Activated CD4-positive, alpha-beta T cell treated with anti-CD3 and anti-CD28 coated beads, Interleukin-2, amount 10 ng/mL, durations not matched to agents 24 days and 14 days (primary cell): ENCODE measurements at places on chromosomes 7 and 10. TPM values are rescaled to one million over a fixed set of nuclear protein-coding genes. Genes with fewer than 3 reads are reported as not detected.

- H3K27me3 ChIP-seq, result peaks cover 3% of the 10 kb centered on the region
- H3K4me3 ChIP-seq, result peak overlapping the region; percentile 47
- DNase-seq, result peak; percentile 71
- H3K36me3 ChIP-seq, result peaks cover 5% of the 10 kb centered on the region
- peaks cover 34% of the 10 kb centered on the region for H3K4me1 ChIP-seq
Observed at GRCh38 chr10:133257489-133258065, 19.1 kb downstream of the ADAM8 start.

Gene FGL2
- 1.7 and 1.8 TPM in 2 replicates for total RNA-seq

- H3K4me1 ChIP-seq, result no peaks in the 10 kb centered on the region
- no peaks in the 10 kb centered on the region for H3K36me3 ChIP-seq
- H3K27ac ChIP-seq, result no peak overlapping the region
- H3K27me3 ChIP-seq, result no peaks in the 10 kb centered on the region
Observed at GRCh38 chr7:111883241-111883640, 320.9 kb upstream of the IMMP2L start.

DNA sequence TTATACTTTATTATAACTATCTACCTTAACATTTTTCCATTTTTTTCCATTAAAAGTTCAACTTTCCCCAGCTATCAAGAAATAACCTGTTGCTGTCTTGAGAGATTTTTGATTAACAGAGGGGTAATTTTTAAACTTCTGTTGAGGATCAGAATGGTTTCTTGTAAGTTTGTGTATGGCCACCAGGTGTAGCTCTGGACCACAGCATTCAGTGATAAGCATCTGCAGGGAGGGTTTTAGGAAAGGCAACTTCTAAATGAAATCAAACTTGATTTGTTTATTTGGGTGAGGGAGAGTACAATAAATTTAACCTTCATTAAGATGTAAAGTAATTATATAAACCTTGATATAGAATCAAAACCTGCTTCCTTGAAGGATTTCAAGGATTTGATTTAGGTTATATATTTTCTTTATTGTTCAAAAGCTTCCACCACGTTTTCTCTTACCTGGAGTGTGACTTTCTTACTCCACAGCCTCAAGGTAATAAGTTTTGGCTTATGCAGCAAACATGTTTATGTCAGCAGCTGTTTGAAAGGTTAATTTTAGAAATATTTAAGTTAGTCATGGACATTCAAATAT is 153.3 kb downstream of the STK31 start:
- H3K27me3 ChIP-seq, result peaks cover 16% of the 10 kb centered on the region
- H3K4me3 ChIP-seq, result no peak overlapping the region
- no peaks in the 10 kb centered on the region for H3K4me1 ChIP-seq
- no peak overlapping the region for H3K27ac ChIP-seq
- no peaks in the 10 kb centered on the region for H3K36me3 ChIP-seq
- peak; percentile 60 for DNase-seq

- H3K27me3 ChIP-seq, result no peaks in the 10 kb centered on the region
- DNase-seq, result no peak
- H3K36me3 ChIP-seq, result no peaks in the 10 kb centered on the region
- H3K4me1 ChIP-seq, result no peaks in the 10 kb centered on the region
- H3K4me3 ChIP-seq, result no peak overlapping the region
- no peak overlapping the region for H3K27ac ChIP-seq
Observed at GRCh38 chr7:5445981-5446594, 22.5 kb upstream of the TNRC18 start.

GRCh38 chr7:114273218-114273617 is 141.4 kb upstream of the FOXP2 start:
- no peaks in the 10 kb centered on the region for H3K27me3 ChIP-seq
- no peak overlapping the region for H3K4me3 ChIP-seq
- no peak overlapping the region for H3K27ac ChIP-seq
- H3K4me1 ChIP-seq, result no peaks in the 10 kb centered on the region
- no peak for DNase-seq

Gene CPED1
- total RNA-seq, result not detected in 2 replicates

GRCh38 chr10:21264271-21264670 is 261.2 kb downstream of the SKIDA1 start:
- no peaks in the 10 kb centered on the region for H3K4me1 ChIP-seq
- no peaks in the 10 kb centered on the region for H3K27me3 ChIP-seq
- no peak overlapping the region for H3K27ac ChIP-seq
- H3K36me3 ChIP-seq, result no peaks in the 10 kb centered on the region
- H3K4me3 ChIP-seq, result no peak overlapping the region

Gene C10orf105
- 0.26 and 0.33 TPM in 2 replicates for total RNA-seq

DNA sequence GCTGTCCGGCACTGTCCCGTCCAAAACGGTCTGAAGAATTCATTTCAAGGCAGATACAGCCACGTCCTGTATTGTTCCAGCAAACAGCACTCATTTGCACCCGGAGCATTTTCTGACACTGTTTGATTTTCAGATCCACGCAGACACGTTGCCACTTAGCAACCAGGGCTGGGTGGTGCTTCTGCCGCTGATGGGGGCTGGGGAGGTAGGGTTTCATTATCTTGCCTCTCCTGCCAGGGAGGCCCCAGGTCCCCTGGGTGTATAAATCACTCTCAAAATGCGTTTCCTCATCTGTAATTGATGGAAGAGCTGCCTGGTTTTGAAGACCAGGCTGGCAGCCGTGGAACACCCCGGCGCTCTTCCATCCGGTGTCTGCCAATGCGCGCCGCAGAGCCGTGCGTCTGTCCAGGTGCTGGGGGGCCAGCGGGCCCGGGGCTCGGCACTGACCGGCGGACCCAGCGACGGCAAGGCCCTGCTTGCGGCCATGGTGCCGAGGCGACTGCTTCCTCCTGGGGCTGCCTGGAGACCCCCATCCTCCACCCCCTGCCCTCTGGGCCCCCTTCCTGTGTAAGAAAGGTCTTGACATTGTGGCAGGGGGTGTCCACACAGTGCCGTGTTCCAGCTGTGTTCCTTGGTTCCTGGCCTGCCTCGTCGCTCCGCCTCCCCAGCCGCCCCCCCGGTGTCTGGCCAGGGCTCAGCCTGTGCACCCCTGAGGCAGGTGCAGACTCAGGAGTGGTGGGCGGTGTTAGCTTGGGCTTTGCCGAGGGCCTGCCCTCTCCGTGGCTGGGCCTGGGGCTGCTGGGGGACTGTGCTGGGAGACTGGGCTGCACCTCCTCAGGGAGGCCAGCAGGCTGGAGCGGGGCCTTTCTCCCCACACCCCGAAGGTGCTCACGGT is 16.6 kb downstream of the ADGRA1 start:
- H3K27ac ChIP-seq, result no peak overlapping the region
- peaks cover 4% of the 10 kb centered on the region for H3K27me3 ChIP-seq
- no peaks in the 10 kb centered on the region for H3K36me3 ChIP-seq
- H3K4me1 ChIP-seq, result no peaks in the 10 kb centered on the region
- DNase-seq, result no peak
